ENCODE measurements at places on chromosomes 16 and 17.

DNA sequence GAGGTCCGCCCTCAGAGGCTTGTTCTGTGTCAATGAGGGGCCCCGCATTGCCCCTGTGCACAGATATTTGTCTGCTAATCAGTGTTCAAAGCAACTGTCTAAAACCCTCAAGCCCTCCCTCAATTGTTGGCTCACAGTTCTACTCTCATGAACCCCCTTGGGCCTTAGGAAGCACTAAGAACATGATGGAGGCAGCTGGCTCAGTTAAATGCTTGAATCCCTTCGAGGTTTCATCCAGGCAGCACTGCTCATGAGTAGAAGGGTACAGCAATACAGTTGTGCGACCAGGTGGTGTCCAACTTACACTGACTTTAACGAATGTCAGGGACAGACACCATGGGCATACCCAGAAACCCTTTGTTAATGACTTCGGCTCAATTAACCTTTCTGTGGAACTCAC, 89.2 kb upstream of the WSCD1 start:
- ATAC-seq, result no peak

- ATAC-seq, result no peak
Measured at GRCh38 chr16:74586948-74587347, 20.0 kb downstream of the GLG1 start.

GRCh38 chr17:8133399-8133798, 9.5 kb upstream of the HES7 start:
- no peak for ATAC-seq

DNA sequence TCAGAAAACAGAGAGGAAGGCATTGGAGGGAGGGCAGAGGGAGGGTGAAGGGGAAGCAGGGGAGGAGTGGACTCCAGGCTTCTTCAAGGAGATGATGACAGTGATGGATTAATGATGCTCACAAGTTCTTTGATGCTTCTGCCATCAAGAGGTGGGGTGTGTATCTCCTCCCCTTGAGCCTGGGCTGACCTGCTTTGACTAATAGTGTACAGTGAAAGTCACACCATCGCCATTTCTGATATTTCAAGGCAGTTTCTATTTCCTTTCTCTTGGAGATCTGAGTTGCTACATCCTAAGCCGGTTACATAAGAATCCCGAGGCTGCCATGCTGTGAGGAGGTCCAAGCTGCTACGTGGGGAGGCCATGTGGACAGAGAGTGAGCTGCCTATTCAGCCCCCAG, 312.5 kb downstream of the MAF start:
- peak; percentile 39 for ATAC-seq

GRCh38 chr17:70771804-70772386, 602.6 kb downstream of the KCNJ2 start:
- ATAC-seq, result no peak

- no peak for ATAC-seq
Measured at GRCh38 chr16:24471561-24472350, 67.6 kb upstream of the RBBP6 start.

GRCh38 chr17:7709031-7709430, 4.0 kb downstream of the EFNB3 start:
- ATAC-seq, result no peak

GRCh38 chr17:79984877-79985276, 50.8 kb downstream of the TBC1D16 start:
- no peak for ATAC-seq

GRCh38 chr17:10197362-10197720, 1.1 kb downstream of the GAS7 start:
- no peak for ATAC-seq

GRCh38 chr17:812638-813204, 30.6 kb downstream of the MRM3 start:
- no peak for ATAC-seq

GRCh38 chr17:81991684-81992305, 14.4 kb downstream of the ASPSCR1 start:
- no peak for ATAC-seq

DNA sequence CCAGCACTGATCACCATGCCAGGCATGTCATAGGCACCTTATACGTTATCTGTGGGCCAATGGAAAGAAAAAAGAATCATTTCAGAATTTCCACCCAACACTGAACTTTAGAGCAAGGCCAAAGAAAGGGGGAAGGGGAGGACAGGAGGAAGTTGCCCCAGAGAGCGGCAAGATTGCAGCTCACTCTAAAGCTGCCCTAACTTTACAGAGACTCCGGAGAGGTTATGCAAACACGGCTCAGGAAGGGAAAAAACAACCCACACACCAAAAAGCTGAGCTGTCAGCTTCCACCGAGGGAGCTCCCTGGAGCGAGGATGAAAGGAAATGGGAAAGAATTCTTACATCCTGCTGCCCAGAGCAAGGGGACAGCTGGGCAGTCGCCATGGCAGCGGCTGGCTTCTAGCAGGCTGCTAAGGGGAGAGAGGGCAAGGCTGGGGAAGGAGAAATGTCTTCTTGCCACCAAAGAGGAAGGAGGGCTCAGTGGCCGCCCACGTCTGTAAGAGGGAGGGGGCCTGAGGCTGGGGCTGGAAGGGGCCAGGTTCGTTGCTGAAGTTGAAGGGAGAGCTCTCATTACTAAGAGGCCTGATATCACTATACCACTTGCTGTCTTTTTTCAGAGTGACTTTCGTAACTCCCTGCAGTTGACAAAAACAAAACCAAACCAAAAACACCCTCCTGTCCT, 18.2 kb downstream of the COTL1 start:
- ATAC-seq, result peak; percentile 53
